ENCODE measurements at places on chromosomes 1 and 21.

DNA sequence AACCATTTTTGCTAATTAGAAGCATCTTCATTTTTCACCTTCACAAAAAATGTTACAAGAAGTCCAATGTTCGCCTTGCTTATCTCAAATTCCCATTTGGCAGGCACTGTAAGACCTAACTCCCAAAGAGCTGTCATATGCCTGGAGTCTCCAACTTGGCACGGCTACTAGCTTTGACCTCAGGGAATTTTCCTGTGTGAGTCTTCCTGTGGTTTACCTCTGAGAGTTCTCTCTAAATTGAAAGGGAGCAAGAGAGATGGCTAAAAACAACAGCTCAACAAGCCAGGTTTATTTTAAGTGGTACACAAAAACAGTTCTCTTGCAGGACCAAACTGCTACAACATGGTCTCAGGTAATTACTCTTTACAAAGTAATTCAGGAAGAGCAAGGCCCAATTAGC lies 756.0 kb upstream of the ADGRL2 start:
- no peak for DNase-seq

DNA sequence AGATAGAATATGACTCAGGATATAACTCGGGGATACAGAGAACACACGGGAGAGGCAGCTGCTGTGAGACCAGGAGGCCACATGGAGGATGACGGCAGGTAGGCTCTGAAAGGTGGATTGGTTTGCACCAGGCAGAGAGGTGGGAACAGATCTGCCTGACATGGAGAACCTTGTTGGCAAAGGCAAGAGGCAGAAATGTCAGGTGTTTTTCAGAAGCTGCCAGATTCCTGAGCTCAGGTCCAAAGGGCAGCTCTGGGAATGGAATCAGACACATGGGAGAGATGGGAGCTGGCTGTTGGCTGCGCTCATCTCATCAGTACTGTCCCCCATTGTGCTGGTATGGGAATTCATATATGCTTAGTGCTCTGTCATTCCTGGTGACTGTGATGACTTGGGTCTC lies 19.2 kb downstream of the SYT6 start:
- no peak for DNase-seq

DNA sequence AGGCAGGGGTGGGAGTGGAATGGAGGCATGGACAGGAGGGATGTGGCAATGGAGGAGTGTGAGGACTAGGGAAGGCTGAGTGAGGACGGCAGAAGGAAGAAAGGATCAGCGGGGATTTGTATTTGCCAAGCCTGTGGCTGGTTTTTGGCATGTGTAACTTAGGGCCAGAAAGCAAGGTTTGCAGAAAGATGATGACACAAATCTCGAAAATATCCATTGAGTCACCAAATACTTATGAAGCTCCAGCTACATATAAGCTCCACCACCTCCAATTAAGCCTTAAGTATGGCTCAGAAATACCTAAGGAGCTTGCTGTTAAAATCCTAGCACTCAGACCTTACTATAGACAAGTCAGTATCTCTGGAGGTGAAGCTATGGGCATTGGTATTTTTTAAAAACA lies 90.1 kb downstream of the OMA1 start:
- DNase-seq: peak; percentile 45

- DNase-seq: peak; percentile 51
Observed at GRCh38 chr21:38171723-38172344, 85.0 kb upstream of the KCNJ15 start.

GRCh38 chr1:89711140-89711778 lies 78.3 kb downstream of the LRRC8C start:
- DNase-seq: no peak

DNA sequence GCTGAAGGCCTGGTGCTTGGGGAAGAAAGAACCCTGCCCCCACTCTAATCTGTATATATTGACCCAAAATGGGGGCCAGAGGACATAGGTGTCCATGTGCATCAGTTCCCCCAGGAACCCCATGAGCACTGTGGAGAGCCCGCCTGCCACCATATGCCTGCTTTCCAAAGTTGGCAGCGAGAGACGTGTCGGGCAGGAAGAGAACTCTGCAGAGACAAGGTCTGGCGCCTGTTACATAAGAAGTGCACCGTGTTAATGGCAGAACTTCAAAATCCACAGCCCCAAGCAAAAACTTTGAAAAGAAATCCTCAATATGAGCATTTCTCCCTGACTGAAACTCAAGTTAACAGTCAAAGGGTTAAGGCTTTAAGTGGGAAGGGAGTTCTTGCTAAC lies 8.0 kb downstream of the CTNNBIP1 start:
- DNase-seq: no peak

GRCh38 chr1:9181176-9181906 lies 52.4 kb upstream of the GPR157 start:
- no peak for DNase-seq

- peak; percentile 78 for DNase-seq
Observed at GRCh38 chr1:39408641-39409054, 82.8 kb upstream of the BMP8A start.

GRCh38 chr1:174136714-174137113 lies 22.6 kb upstream of the RABGAP1L start:
- DNase-seq: no peak

- no peak for DNase-seq
Observed at GRCh38 chr1:220157738-220158137, 63.8 kb downstream of the IARS2 start.

DNA sequence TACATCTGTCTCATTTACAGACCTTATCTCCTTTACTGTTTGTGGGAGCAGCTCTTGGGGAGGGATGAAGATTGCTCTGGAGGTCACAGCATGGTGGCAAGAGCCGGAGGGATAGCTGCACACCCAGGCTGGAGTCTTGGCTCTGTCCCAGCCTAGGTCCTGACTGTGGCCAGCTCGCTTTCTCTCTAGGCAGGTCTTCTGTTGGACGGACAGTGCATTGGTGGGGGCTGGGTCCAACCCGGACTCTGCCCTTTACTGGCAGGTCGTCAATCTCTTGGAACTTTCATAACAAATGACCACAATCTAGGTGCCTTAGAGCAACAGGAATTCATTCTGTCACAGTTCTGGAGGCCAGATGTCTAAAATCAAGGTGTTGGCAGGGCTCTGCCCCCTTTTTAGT lies 319.8 kb upstream of the C1orf174 start:
- no peak for DNase-seq

DNA sequence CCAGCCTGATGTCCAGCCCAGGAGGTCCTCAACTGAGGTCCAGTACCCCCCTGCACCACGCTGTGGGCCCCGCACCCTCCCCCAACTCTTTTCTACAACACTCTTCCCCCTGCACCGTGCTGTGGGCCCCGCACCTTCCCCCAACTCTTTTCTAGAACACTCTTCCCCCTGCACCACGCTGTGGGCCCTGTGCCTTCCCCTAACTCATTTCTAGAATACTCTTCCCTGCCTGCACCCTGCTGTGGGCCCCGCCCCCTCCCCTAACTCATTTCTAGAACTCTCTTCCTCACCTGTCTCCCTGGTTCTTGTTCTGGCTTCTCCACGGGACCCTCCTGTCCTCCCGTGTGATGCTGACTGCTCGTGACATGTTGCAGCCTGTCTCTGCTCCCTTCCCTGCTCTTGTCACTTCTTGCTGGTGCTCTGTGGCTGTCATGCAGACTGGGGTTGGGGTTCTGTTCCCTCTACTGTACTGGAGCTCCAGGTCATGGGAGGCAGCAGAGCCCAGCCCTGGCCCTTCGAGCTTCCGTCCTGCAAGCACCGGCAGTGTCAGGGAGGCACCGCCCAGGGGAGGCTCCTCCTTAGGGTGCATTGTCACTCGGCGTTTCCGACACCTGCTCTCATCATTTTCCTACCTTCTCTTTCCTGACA lies 160.1 kb upstream of the COL6A1 start:
- no peak for DNase-seq

DNA sequence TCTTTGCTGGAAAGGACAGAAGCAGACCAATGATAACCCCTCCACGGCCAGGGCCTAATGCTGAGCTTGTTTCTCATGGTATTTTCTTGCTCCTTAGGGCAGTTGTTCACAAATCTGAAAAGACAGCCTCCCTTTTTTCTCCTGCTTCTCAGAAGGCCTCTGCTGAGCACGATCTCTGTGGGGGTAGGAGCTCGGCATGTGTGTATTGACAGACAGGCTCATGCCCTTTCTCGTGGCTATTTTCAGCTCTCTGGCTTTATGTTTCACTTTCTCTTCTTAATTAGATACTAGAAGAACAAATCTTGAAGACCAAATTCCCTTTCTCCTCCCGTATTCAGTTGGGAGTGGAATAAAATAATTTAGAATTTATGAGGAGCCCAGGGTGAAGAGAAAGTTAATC lies 768 bp upstream of the RIIAD1 start:
- no peak for DNase-seq
